ENCODE measurements at places on chromosomes 6 and 20.

DNA sequence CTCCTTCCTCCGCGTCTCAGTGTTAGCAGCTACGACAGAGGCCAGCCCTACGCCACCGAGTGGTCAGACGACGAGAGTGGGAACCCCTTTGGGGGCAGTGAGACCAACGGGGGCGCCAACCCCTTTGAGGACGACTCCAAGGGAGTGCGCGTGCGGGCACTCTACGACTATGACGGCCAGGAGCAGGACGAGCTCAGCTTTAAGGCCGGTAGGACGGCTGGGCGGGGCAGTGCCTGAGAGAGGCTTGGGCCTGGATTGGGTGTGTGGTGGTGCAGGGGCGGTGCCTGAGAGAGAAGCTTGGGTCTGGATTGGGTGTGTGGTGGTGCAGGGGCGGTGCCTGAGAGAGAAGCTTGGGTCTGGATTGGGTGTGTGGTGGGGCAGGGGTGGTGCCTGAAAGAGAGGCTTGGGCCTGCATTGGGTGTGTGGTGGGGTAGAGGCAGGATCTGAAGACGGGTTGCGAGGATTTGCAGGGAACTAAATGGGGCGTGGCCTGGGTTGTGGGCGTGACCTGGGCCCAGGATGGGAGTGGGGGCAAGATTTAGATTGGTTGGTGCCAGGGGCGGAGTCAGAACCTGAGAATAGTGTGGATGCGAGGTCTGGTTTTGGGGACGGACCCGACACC is 24.4 kb downstream of the SPDEF start:
- DNase-seq: no peak

- DNase-seq: peak; percentile 64
These were observed 70.5 kb downstream of the COL19A1 start for GRCh38 chr6:69936674-69937363.

DNA sequence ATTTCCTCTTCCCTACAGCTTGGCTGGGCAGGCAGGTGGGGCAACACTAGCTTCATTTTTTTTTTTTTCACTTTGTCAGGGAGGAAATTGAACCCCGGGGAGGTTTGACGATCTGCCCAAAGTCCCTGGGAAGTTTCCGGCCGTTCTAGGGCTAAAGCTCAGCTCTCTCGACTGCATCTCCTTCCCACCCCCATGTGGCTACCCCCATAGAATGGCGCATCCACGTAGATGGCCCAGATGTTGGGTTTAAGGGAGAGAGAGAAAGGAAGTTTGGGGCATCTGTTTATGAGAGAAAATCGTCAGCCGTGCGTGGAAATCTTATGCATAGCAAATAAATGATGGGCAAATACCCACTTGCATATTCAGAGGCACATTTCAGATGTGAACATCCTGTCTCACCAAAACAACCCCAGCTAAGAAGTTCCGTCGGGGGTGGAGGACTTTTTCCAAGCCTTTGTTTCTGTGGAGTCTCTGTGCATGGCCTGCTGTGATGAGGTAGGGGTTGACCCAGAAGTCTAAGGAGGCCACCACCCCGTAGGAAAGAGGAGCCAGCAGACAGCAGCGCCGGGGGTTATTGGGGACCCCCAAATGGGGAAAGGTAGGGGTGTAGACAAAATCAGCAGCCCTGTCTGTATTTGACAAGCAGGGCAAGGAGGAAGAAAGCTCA is 40.5 kb upstream of the ZNF831 start:
- DNase-seq: no peak

- no peak for DNase-seq
These were observed 256.4 kb downstream of the TMEM242 start for GRCh38 chr6:157066781-157067491.

GRCh38 chr20:35607003-35607735 is 8.5 kb upstream of the SPAG4 start:
- DNase-seq: no peak

- DNase-seq: no peak
These were observed 1.2 kb downstream of the DZANK1 start for GRCh38 chr20:18465536-18466200.

DNA sequence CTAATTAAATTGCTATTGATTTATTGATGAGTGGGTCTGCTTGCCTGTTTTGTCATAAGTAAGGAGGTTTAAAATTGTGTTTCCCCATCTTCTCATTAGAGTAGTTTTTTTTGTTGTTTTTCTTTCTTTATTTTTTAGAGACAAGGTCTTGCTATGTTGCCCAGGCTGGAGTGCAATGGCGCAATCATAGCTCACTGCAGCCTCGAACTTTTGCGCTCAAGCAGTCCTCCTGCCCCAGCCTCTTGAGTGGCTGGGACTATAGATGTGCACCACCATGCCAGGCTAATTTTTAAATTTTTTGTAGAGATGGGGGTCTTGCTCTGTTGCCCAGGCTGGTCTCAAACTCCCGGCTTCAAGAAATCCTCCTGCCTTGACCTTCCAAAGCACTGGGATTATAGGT is 31.0 kb downstream of the ANKS1A start:
- no peak for DNase-seq

DNA sequence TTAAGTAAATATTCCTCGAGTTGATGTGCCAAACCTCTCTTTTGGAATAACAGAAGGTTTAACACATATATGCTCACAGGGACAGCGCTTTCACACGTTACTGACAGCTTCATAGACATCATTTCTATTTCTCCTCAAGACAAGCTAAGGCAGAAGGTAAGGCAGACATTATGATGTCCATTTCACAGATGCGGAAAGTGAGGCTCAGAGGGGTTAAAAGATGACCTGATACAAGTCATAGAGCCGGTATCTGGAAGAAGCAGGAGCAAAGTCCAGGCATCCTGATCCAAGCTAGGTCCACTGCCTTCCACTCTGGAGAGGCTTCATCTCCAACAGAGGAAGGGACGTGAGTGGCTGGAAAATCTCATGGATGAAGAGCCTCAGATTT is 86.7 kb downstream of the FOXC1 start:
- DNase-seq: no peak

- DNase-seq: no peak
These were observed 97.5 kb downstream of the ERMARD start for GRCh38 chr6:169848946-169849345.

- DNase-seq: no peak
These were observed 9.2 kb upstream of the PPP1R14C start for GRCh38 chr6:150133686-150134085.

DNA sequence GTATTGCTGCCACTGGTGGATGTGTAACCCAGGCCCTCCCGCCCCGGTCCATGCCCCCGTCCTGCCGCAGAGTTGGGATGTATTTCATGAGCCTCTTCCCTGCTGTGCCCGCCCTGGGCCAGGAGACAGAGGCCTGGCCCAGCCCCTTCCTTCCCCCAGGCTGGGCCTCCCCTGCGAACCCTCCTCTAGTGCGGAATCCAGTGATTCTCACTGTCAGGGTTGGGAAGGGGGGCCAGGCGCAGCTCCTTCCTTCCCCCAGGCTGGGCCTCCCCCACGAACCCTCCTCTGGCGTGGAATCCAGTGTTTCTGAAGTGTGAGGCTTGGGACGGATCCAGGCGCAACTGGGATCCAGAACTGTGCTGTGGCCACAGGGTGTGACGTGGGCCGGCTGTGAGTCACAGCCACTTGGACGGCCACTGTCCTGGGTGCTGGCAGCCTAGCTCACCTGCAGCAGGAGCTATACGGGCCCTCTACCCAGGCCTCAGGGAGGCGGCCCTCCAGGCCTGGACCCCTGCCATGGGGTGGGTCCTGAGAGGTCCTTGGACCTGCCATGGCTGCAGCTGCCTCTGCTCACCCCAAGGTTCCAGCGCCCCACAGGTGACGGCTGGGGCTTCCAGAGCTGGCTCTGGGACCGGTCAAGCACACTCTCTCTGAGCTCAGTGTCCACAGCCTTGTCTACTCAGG is 28.3 kb downstream of the COL20A1 start:
- no peak for DNase-seq

- no peak for DNase-seq
These were observed 2.5 kb downstream of the RNF182 start for GRCh38 chr6:13927203-13927602.

DNA sequence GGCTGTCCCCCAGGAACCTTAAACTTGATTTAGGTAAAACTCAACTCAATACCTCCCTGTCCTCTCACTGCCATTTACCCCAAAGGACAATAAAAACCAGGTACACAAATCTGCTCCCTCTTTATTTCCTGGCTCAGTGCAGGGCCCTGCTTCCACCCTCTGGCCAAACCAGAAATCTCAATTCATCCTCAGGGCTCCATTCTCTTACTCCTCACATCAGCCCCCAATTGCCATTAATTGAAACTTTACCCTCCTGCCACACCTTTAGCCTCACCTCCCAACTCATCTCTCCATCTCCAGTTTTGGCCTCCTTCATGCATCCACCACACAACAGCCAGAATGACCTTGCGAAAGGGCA is 10.5 kb downstream of the ZBTB2 start:
- DNase-seq: no peak

DNA sequence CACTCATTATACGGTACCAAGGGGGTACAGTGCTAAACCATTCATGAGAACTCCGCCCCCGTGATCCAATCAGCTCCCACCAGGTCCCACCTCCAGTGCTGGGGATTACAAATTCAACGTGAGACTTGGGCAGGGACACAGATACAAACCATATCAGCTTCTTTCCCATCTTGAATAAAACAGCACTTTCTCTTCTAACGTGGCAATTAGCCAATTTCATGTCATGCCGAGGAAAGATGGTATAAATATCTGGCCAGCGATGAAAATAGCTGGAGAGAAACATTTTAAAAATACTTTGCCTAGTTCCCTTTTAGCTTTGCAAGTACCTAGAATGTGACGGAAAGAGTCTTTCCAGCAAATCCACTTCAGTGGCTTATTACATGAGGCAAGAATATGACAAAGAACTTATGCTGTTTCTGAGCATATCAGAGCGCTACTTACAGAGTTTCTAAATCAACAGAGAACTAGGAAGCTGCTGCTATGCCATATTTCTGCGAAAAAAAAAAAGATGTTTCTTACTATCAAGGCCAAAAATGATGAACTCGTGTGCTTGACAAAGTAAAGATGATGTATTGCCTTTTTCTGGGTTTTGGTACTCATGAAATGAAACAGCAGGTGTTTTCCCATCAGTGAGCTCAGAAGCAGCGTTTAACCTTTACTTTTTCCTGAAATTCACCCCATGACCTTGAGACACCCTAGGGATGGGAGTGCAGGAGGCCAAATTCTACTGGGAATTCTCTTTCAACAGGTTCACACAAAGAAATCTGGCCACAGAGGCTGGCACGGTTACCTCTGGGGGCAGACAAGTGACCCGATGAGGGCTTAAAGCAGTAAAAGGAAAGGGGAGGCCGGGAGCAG is 37.9 kb downstream of the AGPAT4 start:
- DNase-seq: no peak

GRCh38 chr6:166415306-166415705 is 32.6 kb upstream of the MPC1 start:
- DNase-seq: no peak

GRCh38 chr6:132937466-132937906 is 123.1 kb downstream of the RPS12 start:
- peak; percentile 50 for DNase-seq

DNA sequence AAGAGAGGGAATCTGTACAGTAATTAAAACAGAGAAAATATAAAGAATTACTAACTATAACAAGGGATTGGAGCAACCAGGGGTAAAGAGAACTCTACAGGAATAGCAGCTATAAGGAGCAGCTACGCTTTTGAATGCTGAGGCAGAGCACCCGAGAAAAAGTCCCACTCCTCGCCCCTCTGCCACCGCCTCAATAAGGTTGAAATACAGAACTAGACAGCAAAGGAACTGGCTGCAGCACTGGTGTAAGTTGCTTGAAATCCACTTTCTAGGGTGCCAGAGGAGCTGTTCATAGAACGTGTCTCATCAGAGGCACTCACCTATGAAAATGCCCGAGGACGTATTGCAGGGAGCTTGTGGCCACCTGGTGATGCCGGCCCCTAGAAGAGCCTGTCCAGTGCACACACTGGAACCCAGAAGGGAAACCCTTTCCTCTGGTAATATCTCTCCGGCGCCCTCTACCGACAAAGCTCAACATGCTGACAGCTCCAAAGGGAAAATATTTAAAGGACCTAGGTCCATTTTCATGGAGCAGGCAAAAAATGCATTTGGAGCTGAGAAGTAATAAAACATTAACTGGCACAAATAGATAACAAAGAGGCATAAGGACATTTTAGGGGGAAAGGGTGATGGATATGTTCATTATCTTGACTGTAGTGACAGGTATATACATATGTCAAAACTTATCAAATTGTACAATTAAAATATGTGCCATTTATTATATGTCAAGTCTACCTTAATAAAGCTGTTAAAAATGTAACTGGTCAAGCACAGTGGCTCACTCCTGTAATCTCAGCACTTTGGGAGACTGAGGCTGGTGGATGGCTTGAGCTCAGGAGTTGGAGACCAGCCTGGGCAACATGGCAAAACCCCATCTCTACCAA is 137.4 kb upstream of the HDAC2 start:
- peak; percentile 54 for DNase-seq

DNA sequence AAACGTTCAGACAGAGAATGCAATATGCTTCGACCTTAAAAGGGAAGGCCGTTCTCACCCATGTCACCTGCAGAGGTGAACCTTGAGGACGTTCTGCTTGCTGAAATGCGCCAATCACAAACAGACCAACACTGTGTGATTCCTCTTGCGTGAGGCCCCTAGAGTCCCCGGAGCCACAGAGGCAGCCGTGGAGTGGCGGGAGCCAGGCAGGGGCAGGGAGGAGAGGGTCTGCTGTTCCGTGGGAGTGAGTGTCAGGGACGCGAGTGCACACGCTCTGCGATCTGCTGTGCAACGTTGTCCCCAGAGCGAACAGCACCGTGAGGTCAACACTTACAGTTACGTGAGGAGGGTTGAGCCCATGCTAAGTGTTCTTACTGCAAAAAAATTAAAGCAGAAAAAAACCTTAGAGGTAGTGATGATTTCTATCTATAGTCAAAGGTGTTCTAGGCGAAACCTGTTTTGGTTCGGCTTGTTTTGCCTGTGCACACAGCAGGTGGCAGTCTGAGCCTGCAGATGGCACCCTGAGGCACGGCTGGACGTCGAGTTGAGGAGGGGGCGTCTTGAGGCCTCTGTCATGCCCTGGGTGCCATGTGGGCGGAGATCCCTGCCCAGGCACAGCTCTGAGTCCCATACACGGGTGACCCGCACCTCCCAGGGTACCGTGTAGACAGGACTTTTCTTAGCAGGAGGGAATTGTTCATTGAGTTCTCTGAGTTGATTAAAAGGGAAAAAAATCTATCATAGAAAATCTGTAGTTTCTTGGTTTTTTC is 71.7 kb upstream of the FRMD1 start:
- DNase-seq: peak; percentile 39

GRCh38 chr6:6439778-6440177 is 119.3 kb upstream of the F13A1 start:
- no peak for DNase-seq

DNA sequence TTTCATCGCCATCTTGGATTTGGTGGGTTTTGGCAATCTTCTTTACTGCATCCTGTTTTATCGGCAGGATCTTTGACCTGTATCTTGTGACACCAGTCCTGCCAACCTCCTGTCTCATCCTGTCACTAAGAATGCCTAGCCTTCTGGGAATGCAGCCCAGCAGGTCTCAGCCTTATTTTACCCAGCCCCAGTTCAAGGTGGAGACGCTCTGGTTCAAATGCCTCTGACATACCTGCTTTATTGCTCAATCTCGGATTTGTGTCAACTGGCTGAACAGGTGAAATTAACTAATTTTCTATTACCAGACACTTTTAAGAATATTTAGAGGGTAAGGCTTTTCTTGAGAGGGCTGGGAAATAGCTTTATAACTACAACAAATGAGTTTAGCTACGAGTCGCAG is 102.5 kb downstream of the SASH1 start:
- DNase-seq: no peak

- DNase-seq: peak; percentile 39
These were observed 148.3 kb upstream of the RPS6KA2 start for GRCh38 chr6:166775180-166775922.

GRCh38 chr6:84652356-84653026 is 111.9 kb downstream of the TBX18 start:
- DNase-seq: no peak

GRCh38 chr6:111757342-111757741 is 115.9 kb downstream of the FYN start:
- DNase-seq: no peak
